ENCODE measurements at places on chromosomes 6 and 20.

DNA sequence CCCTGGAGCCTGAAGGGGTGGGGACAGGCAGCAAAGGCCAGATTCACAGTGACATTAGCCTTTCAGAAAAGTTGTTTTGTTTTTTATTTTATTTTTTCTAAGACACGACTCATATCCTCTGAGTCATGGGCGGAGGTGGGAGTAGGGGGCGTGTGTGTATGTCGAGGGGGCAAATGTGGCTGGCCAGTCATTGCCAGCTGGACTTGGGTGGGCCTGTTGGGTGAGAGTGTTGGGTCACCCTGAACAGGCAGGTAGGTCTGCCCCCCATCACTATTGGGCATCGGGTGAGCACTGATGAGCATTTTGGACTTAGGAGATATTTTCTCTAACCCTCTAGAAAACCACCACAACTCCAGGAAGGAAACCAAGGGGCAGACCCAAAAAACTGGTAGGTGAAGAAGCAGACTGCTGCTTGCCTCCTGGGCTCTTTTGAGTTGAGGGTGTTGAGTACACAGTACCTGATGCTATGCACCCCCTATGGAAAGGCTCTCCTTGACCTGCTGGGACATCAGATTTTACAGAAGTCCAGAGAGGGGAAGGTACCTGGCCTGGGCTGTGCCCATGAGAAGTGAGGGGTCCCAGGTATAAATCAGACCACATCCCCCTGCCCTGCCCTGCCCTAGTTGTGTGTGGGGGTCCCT lies 5.6 kb downstream of the SMIM29 start:
- DNase-seq: peak; percentile 51

- no peak for DNase-seq
Measured at GRCh38 chr20:52731093-52731492, 241.1 kb upstream of the TSHZ2 start.

GRCh38 chr6:134295953-134296553 lies 21.9 kb downstream of the SGK1 start:
- no peak for DNase-seq

DNA sequence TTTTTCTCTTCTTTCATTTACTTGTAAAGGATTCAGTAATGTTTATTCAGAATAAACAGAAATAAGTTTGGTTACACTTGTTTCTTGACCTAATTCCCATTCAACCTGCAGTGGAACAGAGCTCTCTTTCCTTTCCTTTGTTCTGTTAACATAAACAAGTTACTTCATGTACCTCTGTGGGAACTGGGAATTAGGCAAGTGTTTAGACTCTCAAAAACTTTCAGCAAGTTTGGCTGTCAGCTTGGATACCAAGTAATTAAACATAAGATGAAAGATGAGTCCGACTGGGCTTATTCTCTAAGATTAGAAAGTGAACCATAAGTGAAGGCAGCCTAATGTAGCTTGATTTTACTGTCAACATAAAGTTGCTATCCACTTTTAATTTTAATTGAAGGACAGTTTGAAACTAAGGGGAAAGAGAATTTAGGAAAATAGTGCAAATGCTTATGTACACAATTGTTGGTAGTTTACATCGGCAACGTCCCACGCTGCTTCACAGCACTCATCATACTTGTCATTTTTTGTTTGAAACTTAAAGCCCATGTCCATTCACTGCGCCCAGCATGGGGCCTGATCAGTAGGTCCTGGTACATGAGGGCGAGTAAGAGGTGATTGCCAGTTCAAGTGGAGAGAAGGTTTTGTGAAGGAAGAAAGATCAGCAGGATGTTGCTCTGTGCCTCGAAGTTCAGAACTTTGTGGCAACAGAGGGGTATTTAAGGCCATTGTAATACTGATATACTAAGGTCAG lies 113.0 kb downstream of the PLEKHG1 start:
- DNase-seq: no peak
